CD4-positive, alpha-beta T cell treated with Interleukin-4 for 4 hours (primary cell): ENCODE measurements at places on chromosomes 12 and 14.

DNA sequence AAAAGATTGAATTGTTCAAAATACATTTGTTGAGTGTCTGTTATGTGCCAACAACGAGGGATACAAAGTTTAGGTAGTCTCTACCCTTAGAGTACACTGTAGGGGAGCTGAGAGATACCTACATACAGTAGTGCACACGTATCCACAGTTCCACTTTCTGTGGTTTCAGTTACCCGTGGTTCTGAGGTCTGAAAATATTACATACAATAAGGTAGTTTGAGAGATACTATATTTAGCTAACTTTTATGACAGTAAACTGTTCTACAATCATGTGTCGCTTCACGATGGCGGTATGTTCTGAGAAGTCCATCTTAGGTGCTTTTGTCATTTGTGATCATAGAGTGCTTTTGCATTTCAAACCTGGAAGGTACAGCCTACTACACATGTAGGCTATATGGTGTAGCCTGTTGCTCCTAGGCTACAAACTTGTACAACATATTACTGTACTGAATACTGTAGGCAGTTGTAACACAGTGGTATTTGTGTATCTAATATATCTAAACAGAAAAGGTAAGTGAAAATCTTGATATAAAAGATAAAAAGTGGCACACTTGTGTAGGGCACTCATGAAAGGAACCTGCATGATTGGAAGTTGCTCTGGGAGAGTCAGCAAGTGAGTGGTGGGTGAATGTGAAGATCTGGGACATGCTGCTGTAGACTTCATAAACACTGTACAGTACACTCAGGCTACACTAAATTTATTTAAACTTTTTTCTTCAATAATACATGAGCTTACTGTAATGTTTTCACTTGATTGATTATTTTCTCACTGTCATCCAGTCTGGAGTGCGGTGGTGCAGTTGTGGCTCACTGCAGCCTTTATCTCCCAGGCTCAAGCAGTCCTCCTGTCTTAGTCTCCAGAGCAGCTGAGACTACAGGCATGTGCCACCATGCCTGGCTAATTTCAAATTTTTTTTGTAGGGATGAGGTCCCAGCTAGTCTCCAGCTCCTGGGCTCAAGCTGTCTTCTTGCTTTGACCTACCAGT is 4.0 kb downstream of the CPSF6 start:
- DNase-seq = no peak

GRCh38 chr12:55906056-55906455 is 21.6 kb downstream of the PYM1 start:
- DNase-seq = no peak

DNA sequence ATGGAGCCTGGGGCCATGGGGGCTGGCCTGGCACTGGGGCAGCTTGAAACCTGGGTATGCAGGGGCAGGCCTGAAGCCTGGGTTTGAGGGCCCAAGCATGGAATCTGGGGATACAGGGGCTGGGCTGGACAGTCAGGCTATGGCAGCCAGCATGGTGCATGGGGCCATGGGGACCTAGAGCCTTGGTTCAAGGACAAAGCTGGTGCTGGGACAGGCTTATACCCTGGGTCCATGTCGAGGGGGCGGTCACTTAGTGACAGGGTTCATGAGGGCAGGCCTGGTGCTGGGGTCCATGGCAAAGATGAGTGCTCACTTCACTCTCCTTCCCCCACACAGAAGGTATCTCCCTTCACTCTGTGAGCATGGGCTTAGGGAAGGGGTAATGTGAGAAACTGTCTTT is 116.2 kb downstream of the BBS10 start:
- DNase-seq = no peak

- no peak for DNase-seq
Observed at GRCh38 chr12:24750263-24750662, 198.6 kb downstream of the BCAT1 start.

DNA sequence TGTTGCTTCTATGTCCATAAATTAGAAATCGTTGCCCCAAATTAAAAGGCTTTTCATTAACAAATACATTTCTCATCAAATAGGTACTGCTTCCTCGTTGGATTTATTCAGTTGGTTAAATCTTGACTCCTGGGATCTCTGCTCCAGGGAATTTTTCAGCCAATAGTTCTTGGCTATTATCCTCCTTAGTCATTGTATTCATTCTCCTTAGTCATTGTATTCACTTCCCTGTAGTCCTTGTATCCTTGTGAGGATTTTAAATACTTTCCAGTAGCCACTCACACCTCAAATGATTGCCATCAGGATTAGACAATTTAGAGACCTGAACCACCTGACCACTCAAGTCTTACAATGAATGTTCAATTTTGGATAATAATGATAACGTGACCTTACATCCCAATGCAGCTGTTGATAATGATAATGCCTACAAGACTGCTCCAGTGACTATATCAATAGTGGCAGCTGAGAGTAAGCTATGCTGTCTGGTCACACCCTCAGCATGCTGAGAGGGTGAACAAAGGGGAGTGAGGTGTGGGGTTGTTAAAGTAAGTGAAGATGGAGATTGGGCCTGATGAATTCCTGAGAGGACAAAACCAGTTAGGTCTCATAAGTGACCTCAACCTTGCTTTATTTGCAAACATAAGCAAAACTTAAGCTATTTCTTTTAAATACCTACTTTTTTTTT is 193.7 kb upstream of the RTL1 start:
- no peak for DNase-seq

GRCh38 chr14:32693114-32693513 is 245.6 kb upstream of the NPAS3 start:
- no peak for DNase-seq

DNA sequence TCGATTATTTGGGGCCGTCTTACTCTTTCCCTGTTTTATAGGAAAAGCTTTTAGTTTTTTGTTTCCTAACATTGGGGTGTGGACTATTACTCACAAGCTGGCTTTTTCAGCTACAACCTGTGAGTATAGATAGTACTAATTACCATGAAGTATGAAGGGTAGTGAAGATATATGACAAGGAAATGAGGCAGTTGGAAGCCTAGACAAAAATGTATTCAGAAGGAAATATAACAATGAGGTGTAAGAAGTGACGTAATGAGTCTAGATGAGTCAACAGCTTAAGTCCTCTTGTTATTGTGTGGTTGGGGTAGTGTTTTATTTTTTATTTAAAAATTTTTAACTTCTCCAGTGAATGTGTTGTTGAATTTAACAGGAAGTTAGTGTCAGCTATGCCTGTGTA is 804.5 kb downstream of the NRXN3 start:
- DNase-seq = no peak

DNA sequence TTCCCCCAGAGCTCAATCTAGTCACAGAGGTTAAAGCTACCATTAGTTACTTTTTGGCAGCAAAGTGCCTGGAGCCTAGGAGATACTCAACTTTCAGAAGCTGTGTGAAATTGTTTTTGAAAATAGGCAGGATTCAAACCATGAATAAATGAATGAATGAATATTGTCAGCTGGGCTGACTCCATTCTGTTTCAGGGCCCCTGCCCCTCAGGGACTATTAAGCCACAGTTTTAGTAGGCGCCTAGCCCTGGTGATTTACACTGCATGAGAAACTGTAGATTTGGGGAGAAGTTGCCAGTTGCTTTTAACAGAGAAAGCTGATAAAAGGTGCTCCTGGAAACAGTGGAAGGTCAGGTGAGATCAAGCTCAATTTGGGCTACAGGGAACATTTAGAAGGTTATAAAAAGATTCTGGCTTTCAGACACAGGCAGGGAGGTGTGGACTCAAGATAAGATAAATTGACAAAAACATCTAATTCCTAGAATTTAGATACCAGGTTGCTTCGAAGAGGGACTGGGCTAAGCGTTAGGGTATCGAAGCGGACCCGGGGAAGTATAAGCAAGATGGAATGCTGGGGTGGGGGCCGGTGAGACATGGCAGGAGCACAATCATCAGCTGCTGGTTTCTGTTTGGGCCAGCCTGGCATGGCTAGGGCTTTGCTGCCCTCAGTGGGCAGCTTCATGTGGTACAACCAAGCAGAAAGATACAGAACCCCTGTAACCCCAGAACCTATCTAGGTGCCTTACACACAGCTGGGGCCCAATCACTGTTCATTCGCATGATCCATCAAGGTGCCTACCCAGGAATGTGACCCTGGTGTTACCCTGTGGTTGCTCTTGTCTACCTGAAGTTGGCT is 14.9 kb upstream of the CELA1 start:
- DNase-seq = no peak

GRCh38 chr12:114898159-114898558 is 214.2 kb upstream of the TBX3 start:
- DNase-seq = no peak

GRCh38 chr12:120528861-120529525 is at the start of gene COQ5:
COQ5 (minus strand) TSS chr12:120529158; CDS start chr12:120529141, 17 bp downstream.
- DNase-seq = peak; percentile 88

- no peak for DNase-seq
Observed at GRCh38 chr12:51960488-51960887, 9.0 kb downstream of the ACVR1B start.

DNA sequence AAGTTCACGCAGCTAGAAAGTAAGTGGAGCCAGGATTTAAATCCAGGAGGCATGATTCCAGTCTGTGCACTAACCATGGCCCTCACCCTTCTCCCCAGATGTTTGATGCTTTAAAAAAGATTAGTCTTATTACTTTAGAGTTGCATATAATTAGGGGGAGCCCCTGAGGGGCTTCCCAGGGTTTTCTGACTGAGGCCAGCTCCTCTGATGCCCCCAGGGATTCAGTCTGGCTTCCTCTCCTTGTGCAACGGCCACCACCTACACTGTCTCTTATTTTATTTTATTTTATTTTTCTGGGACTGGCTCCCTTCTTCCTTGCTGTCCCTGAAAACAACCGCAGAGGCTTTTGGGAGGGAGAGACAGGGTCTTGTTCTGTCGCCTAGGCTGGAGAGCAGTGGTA is 22.6 kb downstream of the CLSTN3 start:
- no peak for DNase-seq

- DNase-seq = no peak
Observed at GRCh38 chr12:104319918-104320626, 16.5 kb downstream of the EID3 start.

GRCh38 chr14:74524076-74524811 is 30.7 kb downstream of the ISCA2 start:
- no peak for DNase-seq

DNA sequence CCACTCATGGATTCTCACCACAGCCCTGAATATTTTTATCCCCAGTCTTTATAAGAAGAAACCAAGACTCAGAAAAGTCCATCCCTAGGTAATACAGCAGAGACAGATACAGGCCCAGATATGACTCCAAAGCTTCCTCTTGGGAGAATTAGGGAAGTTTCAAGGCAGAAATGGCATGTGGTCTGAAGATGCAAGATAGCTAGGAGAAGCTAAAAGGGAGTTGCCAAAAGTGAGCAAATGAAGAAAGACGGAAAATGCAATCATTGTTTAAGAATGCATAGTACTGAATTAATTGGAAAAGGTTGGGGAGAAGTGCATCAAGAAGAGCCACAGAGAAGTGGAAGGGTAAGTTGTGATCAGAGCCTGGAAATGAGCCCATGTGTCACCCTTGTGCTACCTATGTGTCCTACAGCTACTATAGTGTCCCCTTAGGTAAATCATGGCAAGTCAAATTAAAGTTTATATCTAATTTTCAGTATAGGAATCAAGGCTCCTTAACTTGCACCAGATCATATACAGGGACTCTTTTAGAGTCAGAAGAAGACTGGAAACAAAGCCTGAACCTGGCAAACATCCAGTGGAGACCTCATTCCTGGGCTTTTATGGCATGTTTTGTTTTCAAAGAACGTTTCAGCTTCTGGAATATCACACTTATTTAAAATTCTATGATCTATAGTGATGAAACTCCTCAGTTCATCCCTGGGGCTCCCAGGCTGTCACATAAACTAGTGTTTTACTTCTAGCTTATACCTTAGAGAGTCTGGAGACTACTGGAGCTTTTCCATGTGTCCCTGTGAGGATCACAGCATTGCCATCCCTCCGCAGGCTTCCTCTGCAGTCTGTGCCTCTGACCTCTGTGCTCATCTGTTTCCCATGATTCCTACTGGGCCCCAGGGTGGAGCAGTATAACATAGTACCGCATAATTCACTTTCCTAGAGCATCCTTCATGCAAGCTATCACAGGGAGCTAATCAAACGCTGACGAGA is 189.0 kb upstream of the CDKN3 start:
- DNase-seq = no peak
